B cell (primary cell): ENCODE measurements at places on chromosomes 16 and 17.
A peak's percentile ranks its signal among the peaks of the same experiment; 100 is the strongest.

GRCh38 chr16:48284772-48285409 lies 37.6 kb upstream of the ABCC11 start:
- no peak for DNase-seq

DNA sequence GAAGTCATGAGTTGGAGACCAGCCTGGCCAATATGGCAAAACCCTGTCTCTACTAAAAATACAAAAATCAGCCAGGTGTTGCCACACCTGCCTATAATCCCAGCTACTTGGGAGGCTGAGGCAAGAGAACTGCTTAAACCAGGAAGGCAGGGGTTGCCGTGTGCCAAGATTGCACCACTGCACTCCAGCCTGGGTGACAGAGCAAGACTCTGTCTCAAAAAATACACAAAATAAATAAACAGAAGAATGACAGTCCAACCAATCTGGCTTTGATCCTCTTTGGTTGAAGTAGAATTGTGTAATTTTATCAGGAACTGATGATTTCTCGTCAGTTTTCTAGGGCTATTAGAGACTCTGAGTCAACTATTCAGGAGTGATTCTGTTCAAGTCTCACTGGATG lies 79.4 kb downstream of the SLC5A11 start:
- DNase-seq: no peak

GRCh38 chr16:49972280-49972679 lies 52.7 kb upstream of the CNEP1R1 start:
- DNase-seq: no peak

DNA sequence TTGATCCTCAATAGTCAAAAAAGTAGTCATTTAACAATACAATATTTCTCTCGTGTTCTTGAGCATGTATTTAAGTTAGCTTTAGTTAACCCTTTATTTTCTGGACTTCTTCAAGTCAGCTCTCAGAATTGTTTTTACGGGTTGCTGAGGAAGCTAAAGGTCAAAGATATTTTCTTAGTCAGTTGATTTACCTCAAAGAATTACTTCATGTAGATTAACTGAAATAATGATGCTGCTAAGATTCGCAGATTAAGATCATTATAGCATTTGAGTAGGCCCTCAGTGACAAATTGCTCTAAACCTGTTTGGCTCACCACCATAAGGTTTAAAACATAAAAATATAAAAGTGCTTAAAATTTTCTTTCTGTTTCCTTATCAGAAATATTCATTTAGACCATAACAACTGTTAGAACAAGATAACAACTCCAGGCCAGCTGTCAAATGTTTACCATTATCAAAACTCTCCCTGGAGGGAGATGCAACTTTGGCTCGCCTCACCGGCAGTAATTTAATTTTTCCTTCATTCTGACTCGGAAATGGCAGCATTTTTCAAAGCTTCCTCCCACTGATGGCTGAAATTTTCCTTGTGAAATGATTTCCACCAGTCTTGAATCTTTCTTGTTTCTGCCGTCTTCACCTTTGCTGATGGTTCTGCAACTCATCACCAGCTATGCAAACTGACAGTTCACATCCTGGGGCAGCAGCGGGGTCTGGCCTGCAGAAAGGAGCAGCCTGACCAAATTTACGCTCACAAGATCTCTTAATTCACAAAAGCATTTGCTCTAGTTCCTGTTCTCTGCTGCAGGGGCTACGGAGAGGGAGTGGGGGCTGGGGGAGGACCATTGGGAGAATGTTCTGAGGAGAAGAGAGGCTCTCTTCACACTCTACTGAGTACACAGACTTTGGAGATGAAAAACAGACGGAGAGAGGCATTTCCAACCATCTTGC lies 254.8 kb upstream of the TBX2 start:
- DNase-seq: peak; percentile 26

DNA sequence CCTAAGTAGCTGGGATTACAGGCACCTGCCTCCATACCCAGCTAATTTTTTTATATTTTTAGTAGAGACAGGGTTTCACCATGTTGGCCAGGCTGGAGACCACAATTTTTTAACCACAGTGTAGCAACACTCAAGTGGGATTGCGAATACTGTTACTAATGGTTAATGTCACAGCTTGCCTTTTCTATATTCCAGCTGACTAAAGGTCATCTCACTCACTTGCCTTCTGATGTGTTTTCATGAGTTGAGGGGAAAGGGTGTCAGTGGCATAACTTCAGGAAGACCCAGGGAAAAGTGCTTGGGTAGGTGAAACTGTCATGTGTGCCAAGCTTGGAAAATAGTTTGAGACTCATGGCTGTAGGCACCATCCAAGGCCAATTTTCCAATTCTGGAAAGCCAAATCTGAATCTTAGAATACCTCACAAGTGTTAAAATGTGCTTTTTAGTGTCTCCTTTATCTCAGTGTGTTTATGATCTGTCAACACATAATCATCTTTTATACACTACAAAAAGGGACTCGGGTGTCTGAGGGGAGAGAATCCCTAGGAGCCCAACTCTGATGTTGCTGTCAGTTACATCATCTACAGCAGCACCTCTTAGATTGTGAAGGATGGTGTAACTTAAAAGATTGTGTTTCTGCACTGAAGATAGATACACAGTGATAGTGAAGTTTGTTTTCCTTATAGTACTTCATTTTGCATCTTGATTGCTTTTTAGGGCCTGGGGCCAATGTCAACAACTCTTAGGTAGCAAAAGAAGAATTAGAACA lies 27.1 kb downstream of the OGFOD1 start:
- DNase-seq: no peak

DNA sequence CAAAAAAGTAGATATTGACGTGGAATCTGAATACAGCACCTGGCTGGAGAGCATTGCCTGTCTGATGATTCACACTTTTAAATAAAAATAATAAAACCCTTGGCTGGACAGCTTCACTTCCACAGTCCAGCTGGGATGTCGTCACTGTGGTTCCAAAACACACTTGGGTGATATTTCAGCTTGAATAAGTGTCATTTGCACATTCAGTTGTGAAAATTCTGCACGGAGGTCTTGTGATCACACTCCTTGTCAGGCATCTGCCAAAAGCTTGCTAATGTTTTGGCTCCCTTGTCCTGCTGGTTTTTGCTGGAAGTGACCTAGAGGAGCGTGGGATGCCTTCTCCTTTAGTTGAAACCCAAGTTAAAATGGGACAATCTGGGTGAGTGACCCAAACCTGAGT lies 60.7 kb downstream of the PCTP start:
- DNase-seq: no peak

GRCh38 chr16:10150906-10151305 lies 31.3 kb downstream of the GRIN2A start:
- DNase-seq: no peak

- DNase-seq: no peak
Observed at GRCh38 chr16:31505483-31505882, 2.7 kb downstream of the RUSF1 start.

GRCh38 chr17:57108671-57109392 lies 23.8 kb downstream of the AKAP1 start:
- DNase-seq: no peak

- DNase-seq: no peak
Observed at GRCh38 chr17:28478712-28479615, 5.5 kb downstream of the SLC13A2 start.

GRCh38 chr17:63291258-63291657 lies 154.8 kb downstream of the CYB561 start:
- no peak for DNase-seq

DNA sequence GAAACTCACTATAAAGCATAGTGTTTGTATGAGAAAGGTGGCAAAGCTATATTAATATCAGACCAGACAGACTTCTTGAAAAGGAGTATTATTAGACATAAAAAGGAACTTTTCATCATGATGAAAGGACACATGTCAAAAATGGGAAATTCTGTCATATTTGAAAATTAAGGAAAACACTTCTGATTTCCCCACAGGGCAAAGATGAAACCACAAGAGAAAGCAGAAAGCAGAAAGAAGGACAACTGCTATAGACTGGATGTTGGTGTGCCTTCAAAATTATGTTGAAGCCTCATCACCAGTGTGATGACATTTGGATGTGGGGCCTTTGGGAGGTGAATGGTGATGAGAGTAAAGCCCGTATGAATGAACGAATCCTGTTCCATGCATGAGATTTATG lies 193.0 kb downstream of the STX8 start:
- DNase-seq: no peak

DNA sequence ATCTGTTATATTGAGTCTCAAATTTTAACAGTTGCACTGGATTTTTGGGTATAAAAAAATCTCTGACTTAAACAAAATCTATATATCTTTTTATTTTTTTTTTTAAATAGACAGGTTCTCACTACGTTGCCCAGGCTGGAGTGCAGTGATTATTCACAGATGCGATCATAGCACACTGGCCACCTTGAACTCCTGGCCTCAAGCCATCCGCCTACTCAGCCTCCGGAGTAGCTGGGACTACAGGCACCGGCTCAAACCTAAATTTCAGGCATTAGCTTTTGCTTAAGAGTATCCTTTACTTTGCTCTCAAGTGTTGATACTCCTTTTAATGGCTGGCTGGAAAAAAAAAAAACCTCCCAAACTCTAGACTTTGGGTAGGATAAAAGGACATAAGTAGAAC lies 61.6 kb downstream of the RPGRIP1L start:
- no peak for DNase-seq

- DNase-seq: no peak
Observed at GRCh38 chr17:34571428-34572130, 7.8 kb upstream of the TMEM132E start.

GRCh38 chr16:27639561-27640276 lies 89.8 kb downstream of the KATNIP start:
- DNase-seq: peak; percentile 12
